ENCODE measurements at places on chromosomes 1 and 21.
A peak's percentile ranks its signal among the peaks of the same experiment; 100 is the strongest.

GRCh38 chr21:31278511-31279130 is 65.4 kb downstream of the TIAM1 start:
- no peak overlapping the region for H3K4me3 ChIP-seq
- no peak for DNase-seq
- H3K27ac ChIP-seq, result no peak overlapping the region

- H3K36me3 ChIP-seq, result no peaks in the 10 kb centered on the region
Observed at GRCh38 chr1:63713627-63714481, 60.0 kb upstream of the ROR1 start.

DNA sequence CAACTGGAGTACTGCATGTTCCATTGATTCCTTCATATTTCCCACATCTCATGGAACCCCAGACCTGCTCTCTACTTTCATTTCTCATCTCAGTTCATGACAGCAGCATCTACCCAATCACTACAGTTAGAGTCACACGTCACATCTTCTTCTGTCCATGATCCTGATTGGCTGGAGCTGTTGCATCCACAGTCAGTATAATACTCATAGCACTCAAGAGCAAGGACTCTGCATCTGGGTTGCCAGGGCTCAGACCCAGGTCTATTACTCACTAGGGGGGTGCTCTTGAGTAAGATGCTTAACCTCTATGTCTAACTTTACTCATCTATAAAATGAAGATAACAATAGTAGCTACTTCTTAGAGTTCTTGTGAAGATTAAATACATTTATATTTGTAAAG is 4.4 kb upstream of the XPR1 start:
- no peak overlapping the region for H3K4me3 ChIP-seq
- H3K36me3 ChIP-seq, result no peaks in the 10 kb centered on the region
- H3K27ac ChIP-seq, result no peak overlapping the region
- H3K4me1 ChIP-seq, result peaks cover 2% of the 10 kb centered on the region
- H3K27me3 ChIP-seq, result no peaks in the 10 kb centered on the region

GRCh38 chr1:57024428-57024827 is 58.6 kb upstream of the C8B start:
- H3K36me3 ChIP-seq, result no peaks in the 10 kb centered on the region
- H3K4me1 ChIP-seq, result no peaks in the 10 kb centered on the region
- DNase-seq, result no peak
- H3K27me3 ChIP-seq, result no peaks in the 10 kb centered on the region
- no peak overlapping the region for H3K4me3 ChIP-seq
- H3K27ac ChIP-seq, result no peak overlapping the region

DNA sequence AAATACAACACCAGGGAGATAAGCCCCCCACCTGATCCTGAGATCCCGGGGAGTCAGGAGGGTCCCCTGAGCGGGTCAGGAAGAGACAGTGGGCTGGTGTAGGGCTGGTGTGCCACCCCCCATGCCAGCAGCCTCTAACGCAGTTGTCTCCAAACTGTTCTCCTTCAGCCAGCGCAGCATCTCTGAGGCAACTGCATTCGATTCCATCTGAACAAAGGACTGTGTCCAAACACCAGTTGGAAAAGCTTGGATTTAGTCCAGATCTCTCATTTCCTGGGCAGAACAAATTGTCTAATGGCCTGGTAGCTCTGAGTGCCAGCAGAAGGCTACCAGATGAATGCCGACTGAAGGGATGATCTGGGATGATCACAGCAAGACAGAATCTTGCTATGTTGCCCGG is 44.1 kb upstream of the EIF4G3 start:
- no peaks in the 10 kb centered on the region for H3K4me1 ChIP-seq
- no peak overlapping the region for H3K4me3 ChIP-seq
- 0 out of 2 replicates have a peak, but pooled peaks cover 12% of the 10 kb centered on the region for H3K36me3 ChIP-seq
- no peak overlapping the region for H3K27ac ChIP-seq
- H3K27me3 ChIP-seq, result no peaks in the 10 kb centered on the region

- no peak overlapping the region for H3K4me3 ChIP-seq
- DNase-seq, result no peak
- peak overlapping the region; percentile 20 for H3K27ac ChIP-seq
Observed at GRCh38 chr1:9784508-9785133, 39.1 kb downstream of the CLSTN1 start.

- no peaks in the 10 kb centered on the region for H3K36me3 ChIP-seq
- no peaks in the 10 kb centered on the region for H3K4me1 ChIP-seq
- H3K27ac ChIP-seq, result no peak overlapping the region
- H3K27me3 ChIP-seq, result no peaks in the 10 kb centered on the region
- H3K4me3 ChIP-seq, result no peak overlapping the region
- DNase-seq, result no peak
Observed at GRCh38 chr1:87197156-87197555, 131.5 kb upstream of the LMO4 start.

GRCh38 chr1:202221911-202222909 is 28.6 kb downstream of the LGR6 start:
- no peaks in the 10 kb centered on the region for H3K36me3 ChIP-seq
- peak overlapping the region; percentile 42 for H3K27ac ChIP-seq
- peak; percentile 86 for DNase-seq

DNA sequence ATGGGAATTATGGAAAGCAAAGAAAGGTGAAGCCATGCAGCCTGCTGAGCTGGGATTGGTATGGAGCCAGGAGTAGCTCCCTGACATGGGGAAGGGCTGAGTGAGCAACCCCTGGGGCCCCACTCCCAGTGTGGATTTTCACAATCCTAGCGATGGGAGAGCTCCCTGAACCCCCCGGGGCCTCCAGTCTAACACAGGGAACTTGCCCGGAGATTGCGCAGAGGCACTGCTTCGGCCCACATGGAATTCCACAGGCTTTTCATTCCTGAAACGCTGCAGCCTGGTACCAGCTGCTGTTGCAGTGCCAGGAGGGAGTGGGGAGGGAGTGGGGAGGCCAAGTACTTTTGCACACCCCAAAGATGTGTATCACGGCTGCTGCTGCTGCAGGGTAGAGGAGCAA is 110.4 kb upstream of the C21orf91 start:
- H3K27me3 ChIP-seq, result no peaks in the 10 kb centered on the region
- DNase-seq, result no peak
- peaks cover 5% of the 10 kb centered on the region for H3K4me1 ChIP-seq
- no peaks in the 10 kb centered on the region for H3K36me3 ChIP-seq
- no peak overlapping the region for H3K27ac ChIP-seq
- H3K4me3 ChIP-seq, result no peak overlapping the region

- no peak overlapping the region for H3K27ac ChIP-seq
- H3K4me3 ChIP-seq, result no peak overlapping the region
Observed at GRCh38 chr1:19458815-19459417, 26.4 kb downstream of the CAPZB start.

DNA sequence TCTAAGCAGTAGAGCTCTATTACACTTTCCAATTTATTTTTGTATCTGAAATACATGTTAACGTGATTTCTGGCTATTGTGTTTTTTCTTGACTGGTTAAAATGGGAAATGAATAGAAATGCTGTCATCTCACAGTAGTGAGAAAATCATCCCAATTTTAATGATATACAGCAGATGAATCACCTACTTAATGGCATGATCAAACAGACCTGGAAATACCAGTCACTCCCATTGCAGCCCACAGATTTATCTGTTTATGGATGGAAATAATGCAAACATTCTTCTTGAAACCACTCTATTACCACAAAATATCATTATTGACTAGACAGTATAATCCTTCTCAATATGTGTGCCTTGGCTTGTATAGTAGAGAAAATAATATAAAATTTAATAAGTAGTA is 497.8 kb upstream of the ADAMTS5 start:
- no peak overlapping the region for H3K4me3 ChIP-seq
- no peaks in the 10 kb centered on the region for H3K27me3 ChIP-seq
- no peaks in the 10 kb centered on the region for H3K4me1 ChIP-seq
- DNase-seq, result no peak

GRCh38 chr1:159923203-159924024 is 1.9 kb downstream of the TAGLN2 start:
- peak overlapping the region; percentile 94 for H3K27ac ChIP-seq
- no peaks in the 10 kb centered on the region for H3K27me3 ChIP-seq
- H3K4me1 ChIP-seq, result peaks cover 15% of the 10 kb centered on the region
- H3K4me3 ChIP-seq, result peak overlapping the region; percentile 87
- peaks cover 45% of the 10 kb centered on the region for H3K36me3 ChIP-seq

DNA sequence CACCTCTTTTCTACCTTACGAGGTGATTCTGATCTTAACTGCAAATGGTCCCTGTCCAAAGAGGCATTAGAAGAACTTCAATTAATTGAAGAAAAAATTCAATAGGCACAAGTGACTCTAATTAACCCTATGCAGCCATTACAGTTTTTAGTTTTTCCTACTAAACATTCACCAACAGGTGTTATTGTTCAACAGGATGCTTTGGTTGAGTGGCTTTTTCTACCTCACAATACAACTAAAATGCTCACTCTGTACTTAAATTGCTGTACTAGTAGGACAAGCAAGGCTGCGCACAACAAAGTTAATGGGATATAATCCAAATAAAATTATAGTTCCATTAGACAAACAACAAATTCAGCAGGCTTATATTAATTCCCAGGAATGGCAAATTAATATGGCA is 11.6 kb upstream of the PM20D1 start:
- H3K27me3 ChIP-seq, result no peaks in the 10 kb centered on the region
- H3K27ac ChIP-seq, result no peak overlapping the region
- H3K4me3 ChIP-seq, result no peak overlapping the region
- no peaks in the 10 kb centered on the region for H3K36me3 ChIP-seq

- H3K4me3 ChIP-seq, result no peak overlapping the region
- H3K27me3 ChIP-seq, result no peaks in the 10 kb centered on the region
- no peak for DNase-seq
- peaks cover 37% of the 10 kb centered on the region for H3K4me1 ChIP-seq
- H3K27ac ChIP-seq, result no peak overlapping the region
Observed at GRCh38 chr1:7262611-7263010, 477.4 kb downstream of the CAMTA1 start.

GRCh38 chr1:225442123-225442505 is 14.3 kb upstream of the LBR start:
- no peaks in the 10 kb centered on the region for H3K27me3 ChIP-seq
- peaks cover 10% of the 10 kb centered on the region for H3K4me1 ChIP-seq
- no peak overlapping the region for H3K4me3 ChIP-seq
- no peak overlapping the region for H3K27ac ChIP-seq

GRCh38 chr1:201643835-201644104 is 104.8 kb downstream of the NAV1 start:
- no peaks in the 10 kb centered on the region for H3K27me3 ChIP-seq
- no peak for DNase-seq
- H3K27ac ChIP-seq, result no peak overlapping the region
- no peaks in the 10 kb centered on the region for H3K4me1 ChIP-seq

DNA sequence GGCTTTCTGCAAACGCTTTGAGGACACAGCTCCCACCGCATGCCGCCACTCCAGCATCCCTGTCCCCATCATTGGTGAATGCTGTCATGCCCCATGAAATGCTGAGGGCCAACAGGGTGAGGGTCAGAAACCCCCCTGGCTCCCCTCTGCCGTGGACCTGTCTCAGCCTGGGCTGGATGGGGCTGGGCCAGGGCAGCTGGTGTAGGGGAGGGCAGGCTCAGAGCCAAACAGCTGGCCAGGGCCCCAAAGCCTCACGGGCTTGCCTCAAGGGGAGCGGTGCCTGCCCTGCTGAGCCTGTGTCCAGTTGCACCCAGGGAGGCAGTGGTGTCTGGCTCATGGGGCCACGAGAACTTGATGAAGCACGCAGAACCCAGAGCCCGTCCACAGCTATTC is 49.7 kb downstream of the S100B start:
- no peaks in the 10 kb centered on the region for H3K4me1 ChIP-seq
- H3K36me3 ChIP-seq, result peaks cover 56% of the 10 kb centered on the region
- no peak for DNase-seq
- no peak overlapping the region for H3K27ac ChIP-seq

DNA sequence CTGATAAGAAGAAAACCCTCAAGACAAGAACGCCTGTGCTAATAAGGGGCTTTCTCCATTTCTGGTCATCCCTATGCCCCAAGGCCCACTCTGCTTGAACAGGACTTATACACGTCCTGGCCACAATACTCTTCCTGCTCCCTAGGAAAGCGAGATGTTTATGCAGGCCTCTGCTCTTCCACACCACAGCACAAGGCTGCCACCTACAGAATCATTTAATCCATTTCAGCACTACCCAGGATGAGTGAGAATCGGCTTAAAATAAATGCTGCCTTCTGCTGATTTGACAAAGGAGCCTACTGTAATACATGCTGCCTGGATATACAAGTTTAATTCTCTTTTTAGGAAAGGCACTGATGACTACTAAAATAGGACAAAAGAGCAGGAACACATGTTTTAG is 29.4 kb downstream of the FRRS1 start:
- H3K27me3 ChIP-seq, result no peaks in the 10 kb centered on the region
- H3K27ac ChIP-seq, result no peak overlapping the region
- H3K4me3 ChIP-seq, result no peak overlapping the region
- H3K36me3 ChIP-seq, result peaks cover 4% of the 10 kb centered on the region
- no peaks in the 10 kb centered on the region for H3K4me1 ChIP-seq
- no peak for DNase-seq

GRCh38 chr1:221440658-221441057 is 301.2 kb downstream of the DUSP10 start:
- H3K27ac ChIP-seq, result peak overlapping the region; percentile 92
- no peaks in the 10 kb centered on the region for H3K27me3 ChIP-seq
- H3K4me3 ChIP-seq, result no peak overlapping the region
- peaks cover 24% of the 10 kb centered on the region for H3K4me1 ChIP-seq
- H3K36me3 ChIP-seq, result no peaks in the 10 kb centered on the region
- no peak for DNase-seq

GRCh38 chr1:184392779-184393522 is 6.1 kb downstream of the C1orf21 start:
- H3K4me3 ChIP-seq, result no peak overlapping the region
- no peak for DNase-seq
- no peaks in the 10 kb centered on the region for H3K36me3 ChIP-seq
- H3K27ac ChIP-seq, result no peak overlapping the region
- peaks cover 37% of the 10 kb centered on the region for H3K4me1 ChIP-seq
- H3K27me3 ChIP-seq, result no peaks in the 10 kb centered on the region

- no peak for DNase-seq
- no peak overlapping the region for H3K4me3 ChIP-seq
- H3K4me1 ChIP-seq, result peaks cover 6% of the 10 kb centered on the region
- H3K27me3 ChIP-seq, result no peaks in the 10 kb centered on the region
Observed at GRCh38 chr21:39660191-39660980, 47.6 kb downstream of the B3GALT5 start.

DNA sequence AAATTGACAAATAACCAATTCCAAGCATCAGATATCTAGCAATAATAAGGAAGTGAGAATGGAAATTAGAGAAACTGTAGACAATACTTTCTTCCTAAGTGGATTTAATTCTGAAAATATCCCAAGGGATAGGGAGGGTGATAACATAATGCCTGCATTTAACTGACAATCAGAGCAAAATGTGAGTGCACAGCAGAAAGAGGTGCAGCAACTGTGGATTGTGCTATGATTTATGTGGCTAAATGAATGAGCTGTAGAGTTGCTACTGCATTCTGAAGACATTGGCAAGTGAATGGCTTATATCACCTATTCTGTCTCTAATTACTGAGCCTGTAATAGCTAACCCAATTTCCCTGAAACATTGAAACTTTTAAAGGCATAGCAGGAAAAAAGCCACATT is 39.0 kb downstream of the OLFM3 start:
- peaks cover 15% of the 10 kb centered on the region for H3K27me3 ChIP-seq
- DNase-seq, result no peak
- no peaks in the 10 kb centered on the region for H3K36me3 ChIP-seq
- no peaks in the 10 kb centered on the region for H3K4me1 ChIP-seq
